ENCODE measurements at places on chromosomes 7 and 10.

DNA sequence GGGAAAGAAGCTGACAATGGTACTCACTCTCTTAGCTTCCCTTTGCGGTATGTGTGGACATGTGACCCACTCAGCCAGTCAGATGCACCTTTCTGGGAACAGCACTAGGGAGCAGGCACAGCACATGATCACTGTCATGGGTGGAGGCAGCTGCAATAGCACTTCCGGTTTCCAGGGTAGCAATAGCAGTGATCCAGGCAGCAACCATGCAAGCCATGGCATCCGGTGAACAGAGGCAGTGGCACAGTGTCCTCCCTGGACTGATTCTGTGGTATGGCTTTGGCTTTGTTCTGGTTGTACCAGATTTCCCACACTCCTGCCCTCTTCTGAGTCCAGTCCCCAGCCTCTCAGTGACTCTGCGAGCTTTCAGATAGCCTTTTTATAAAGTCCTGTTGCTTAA is 86.8 kb upstream of the NAMPT start:
- DNase-seq, result no peak

DNA sequence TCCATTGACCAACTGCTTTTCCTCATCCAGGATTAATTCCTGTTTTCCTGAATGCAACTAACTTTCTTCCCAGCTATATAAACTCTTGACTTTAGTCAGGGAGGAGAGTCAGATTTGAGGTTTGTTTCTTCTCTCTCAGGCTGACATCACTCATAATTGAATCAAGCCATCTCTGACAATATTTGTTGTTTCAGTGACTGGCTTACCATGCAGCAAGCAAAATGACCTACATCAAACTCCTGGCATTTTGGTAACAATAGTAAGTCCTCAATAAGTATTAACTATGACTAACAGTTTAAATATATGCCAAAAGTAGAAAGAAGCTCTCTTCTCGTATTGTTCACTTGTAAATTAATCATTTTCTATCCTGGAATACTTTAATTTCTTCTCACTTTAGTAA is 625.7 kb upstream of the KCND2 start:
- DNase-seq, result no peak

DNA sequence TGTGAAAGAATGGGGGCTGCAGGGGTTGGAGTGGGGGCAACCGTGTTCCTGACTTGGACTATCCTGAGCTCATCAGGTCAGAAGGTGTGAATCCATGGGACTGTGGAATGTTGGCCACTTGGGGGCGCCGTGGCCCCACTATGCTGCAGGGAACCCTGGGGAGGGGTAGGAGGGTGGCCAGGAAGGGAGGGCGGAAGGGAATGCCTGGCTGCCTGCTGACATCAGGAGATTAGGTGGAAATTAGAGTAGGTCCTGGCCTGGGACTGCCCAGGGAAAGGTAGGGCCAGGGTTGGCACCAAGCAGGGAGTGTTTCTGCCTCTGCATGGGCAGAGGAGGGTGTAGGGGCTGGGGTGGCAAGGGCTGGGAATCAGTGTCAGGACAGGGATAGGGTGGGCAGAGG is 65.8 kb upstream of the PRSS58 start:
- peak; percentile 50 for DNase-seq

DNA sequence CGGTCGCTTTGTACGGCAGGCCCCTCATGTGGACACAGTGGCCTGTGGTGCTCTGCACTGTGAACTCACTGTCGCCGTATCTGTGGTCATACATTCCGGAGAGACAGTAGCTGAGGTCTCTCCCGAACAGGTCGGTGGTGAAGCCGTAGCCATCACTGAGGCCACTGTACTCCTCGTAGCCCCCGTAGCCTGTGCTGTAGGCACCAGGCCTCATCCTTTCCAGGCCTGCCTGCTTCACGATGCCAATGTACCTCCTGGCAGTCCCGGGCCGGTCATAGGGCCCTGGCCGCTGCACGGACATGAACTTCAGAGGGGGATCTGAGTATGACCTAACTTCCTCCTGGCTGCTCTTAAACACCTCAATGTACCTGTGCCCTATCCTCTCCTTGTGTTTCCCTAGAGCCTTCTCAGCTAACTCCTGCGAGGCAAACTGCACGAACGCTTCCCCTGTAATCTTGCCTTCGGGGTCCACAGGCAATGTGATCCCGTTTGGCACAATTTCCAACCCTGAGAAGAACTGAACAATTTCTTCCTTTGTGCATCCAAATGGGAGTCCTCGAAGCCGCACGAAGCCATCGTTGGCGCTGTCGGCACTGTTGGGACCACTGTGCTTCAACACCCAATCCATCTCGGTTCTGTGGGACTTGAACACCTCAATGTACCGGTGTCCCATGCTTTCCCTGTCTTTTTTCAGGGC is 15.7 kb downstream of the FXYD4 start:
- no peak for DNase-seq

- no peak for DNase-seq
These were observed 149.8 kb upstream of the WNT16 start for GRCh38 chr7:121178869-121179497.

DNA sequence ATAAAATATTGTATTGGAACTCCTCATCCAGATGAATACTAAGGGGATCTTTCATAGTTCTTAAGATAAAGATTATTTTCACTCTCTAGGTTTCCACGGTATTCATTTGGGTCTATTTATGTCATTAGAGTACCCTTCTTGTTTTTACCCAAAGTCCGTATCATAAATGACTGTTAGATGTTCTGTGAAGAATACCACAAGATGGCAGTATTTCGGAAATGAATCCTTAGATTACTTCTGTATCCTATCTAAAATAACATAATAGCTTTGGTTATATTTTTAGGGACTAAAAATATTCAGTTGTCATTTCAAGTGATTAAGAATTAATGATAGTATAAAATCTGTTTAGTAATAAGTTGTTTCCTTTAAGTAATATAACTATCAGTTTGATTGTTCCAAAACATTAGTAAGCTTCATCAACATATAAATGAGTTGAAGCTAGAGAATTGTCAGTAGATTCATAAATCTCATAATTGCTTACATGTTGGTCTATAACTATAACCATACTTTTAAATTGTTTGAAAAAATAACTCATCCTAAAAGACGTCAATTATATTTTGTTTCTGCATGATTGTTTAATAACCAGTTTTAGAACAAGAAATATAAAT is 337.5 kb upstream of the KCND2 start:
- peak; percentile 16 for DNase-seq

DNA sequence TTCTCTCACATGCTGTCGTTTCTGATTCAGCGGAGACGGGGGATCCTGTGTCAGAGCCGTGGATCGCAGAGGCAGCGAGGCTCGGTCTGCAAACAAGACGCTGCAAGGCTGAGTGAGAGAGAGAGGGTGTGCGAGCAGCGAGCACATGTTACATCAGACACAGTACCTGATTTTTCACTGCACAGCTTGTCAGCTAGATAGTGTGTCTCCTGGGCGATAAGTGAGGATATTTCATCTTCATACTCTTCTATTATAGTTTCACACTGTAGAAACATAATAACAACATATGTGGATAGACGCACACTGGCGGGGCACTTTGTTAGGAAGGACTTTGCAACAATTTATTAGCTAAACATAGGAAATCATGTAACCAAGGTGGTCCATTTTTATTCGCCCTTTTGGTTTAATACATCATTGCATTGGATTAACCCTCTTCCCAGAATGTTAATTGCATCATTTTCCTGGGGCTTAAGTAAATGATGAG is 39.5 kb downstream of the CNPY1 start:
- DNase-seq, result peak; percentile 3

GRCh38 chr10:7036951-7037350 is 373.9 kb downstream of the SFMBT2 start:
- DNase-seq, result no peak

GRCh38 chr7:121499624-121500023 is 103.5 kb upstream of the FAM3C start:
- DNase-seq, result no peak

- DNase-seq, result no peak
These were observed 95.7 kb upstream of the PALS2 start for GRCh38 chr7:24477398-24478136.

- DNase-seq, result no peak
These were observed 85.0 kb upstream of the KIF5B start for GRCh38 chr10:32141018-32141807.

GRCh38 chr10:119335671-119336353 is 128.4 kb downstream of the GRK5 start:
- no peak for DNase-seq

- DNase-seq, result no peak
These were observed 17.4 kb upstream of the CBLL1 start for GRCh38 chr7:107726356-107727130.

GRCh38 chr10:73163096-73163495 is 4.7 kb downstream of the ECD start:
- DNase-seq, result no peak

- peak; percentile 94 for DNase-seq
These were observed 29.7 kb upstream of the GTF2I start for GRCh38 chr7:74627661-74628411.

DNA sequence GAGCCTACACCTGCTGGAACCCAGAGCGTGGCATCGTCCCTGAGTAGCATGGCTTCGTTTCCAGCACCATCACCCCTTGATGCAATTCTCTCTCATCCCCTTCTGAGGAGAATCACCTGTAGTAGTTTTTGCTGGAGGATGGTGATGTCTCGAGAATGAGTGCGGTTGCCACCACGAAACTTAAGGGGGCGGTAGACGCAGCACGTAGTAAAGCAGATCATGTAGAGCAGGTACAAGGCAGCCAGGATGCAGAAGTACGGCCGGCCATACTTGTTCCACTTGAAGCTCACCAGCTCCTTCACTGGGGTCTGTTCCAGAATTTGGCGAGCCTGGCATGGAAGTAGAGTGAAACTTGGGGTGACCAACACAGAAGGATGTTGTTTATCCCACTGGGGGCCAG is 8.1 kb downstream of the TRPV5 start:
- no peak for DNase-seq

- no peak for DNase-seq
These were observed 233.2 kb upstream of the AUTS2 start for GRCh38 chr7:69364813-69365643.

DNA sequence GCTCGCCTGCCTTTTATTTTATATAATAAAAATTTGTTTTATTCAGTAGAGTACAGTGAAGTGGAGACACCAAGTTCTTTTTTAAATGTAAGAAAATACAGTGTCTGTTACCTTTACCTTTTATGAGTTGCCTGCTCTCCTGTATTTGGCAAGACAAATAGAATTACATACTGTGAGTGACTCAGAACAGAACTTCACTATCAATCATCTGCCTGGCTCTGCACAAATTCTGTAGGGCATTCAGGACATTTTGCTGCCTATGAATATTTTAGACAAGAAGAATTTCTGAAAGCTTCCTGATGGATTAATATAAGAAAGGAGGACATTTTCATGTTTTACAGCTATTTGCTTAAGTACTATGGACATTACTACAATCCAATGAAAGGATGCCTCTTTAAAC is 135.4 kb upstream of the PHF14 start:
- DNase-seq, result no peak

- DNase-seq, result no peak
These were observed 137.4 kb upstream of the KCNMA1 start for GRCh38 chr10:77774940-77775391.

DNA sequence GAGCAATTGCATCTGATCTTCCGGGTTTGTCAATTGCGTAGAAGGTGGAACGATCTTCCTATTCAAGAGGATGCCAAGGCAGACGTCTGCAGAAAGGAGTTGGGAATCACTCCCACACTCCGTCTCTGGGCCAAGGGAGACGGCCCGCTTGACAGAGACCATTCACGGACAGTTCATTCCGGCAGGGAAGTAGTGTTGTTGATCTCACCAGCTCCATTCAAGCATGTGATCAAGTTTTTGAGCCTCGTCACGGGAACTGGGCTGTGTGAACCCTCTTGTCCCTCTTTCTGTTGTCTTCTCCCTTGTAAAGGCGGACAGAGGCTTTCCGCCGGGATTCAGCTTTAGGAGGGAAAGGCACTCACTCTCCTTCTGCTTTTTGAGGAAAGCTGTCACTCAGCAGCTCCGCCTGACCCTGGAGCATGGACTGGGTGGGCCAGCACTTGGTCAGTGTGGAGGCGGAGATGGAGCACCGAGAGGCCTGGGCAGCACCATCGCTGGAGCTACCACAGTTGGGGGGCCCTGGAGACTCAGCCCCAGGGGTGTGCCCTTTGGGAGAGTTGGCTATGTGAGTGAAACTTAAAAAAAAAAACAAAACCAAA is 44.9 kb downstream of the SPDYE5 start:
- no peak for DNase-seq

GRCh38 chr7:130135208-130136205 is 65.2 kb downstream of the KLHDC10 start:
- no peak for DNase-seq

DNA sequence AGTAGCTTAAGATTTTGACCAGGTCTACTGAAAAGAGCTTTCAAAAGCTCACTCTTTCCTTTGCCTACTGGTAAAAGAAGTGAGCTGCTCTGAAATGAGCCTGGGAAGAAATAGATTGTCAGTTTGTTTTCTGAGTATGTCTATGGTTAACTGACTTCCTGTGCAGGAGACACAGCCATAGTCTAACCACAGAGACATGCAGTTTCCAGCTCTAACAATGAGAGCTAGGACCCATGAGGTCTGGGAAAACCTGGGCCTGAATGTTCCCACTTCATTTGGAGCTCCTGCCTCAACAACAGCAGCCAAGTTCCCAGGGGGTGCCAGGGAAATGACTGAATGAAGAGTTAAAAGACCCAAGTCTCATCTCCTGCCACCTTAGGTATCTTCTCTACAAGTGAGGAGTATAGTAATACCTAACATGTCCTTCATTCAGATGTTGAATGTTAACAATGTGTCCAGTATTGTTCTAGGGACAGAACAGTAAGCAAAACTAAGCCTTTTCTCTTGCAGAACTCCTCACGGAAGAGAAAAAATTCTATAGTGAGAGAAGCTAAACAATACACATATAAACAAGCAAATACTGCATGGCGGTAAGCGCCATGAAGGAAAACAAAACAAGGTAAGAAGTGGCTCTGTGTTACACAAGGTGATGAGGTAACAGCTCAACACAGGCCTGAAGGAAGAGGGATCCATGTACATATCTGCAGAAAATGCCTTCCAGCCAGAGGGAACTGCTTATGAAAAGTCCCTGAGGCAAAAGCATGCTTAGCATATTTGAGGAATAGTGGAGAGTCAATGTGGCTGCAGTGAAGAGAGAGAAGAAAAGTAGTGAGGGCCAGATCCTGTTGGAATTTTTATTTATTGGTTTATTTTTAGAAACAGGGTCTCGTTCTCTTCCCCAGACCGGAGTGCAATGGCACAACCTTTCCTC is 26.4 kb upstream of the ANKRD1 start:
- DNase-seq, result no peak

DNA sequence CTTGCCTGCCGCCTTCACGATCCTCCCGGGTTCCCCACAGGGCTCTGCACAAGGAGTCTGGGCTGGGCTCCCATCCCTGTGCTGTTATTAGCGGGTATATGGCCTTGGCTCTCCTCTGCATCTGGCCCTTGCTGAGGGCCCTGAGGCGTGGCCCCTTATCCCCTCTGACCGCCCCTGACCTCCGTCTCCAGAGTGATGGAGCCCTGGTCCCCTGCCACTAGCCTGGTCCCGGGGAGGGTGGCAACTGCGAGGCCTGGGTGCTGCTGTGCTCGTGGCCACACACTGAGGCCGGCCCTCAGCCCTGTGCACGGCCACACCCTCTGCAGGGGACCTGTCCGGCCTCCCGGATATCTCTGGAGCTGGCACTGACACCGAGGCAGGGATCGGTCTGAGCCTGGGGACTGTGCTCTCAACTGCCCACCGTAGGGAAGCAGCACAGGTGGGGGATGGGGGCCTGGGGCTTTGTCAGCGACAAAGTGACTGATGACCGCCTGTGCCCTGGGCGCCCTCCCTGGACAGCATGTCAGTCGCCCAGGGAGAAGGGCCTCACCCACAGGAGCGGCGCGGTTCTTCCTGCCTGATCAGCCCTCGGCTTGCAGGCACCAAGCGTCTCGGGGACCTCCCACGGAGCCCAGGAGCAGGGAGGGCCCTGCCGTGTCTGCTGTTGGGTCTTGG is 72.4 kb downstream of the NKX6-2 start:
- DNase-seq, result no peak
